Bone marrow (tissue), 2 donors: ENCODE measurements at places on chromosomes 2 and 18.
A peak's percentile ranks its signal among the peaks of the same experiment; 100 is the strongest.

- no peak for DNase-seq
Measured at GRCh38 chr2:37555457-37555856, 116.0 kb downstream of the CDC42EP3 start.

- peak; percentile 14 for DNase-seq
Measured at GRCh38 chr2:171128461-171128860, 32.2 kb downstream of the TLK1 start.

DNA sequence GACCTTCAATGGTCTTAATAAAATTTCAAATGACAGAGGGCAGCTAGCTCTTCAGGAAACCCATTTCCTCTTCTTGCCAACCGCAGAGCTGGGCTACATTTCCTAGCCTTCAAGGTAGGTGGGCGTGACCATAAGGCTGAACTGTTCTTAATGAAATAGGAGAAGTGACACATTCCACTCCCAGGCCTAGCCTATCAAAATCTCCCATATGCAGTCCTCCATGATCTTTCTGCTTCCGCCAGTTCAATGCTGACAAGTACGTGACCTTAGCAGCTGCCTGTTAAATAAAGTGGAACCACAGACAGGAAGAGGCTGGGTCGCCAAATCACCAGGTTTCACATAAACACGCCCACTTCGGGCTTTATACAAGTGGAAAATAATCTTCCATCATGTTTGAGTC, 13.2 kb downstream of the SERPINE2 start:
- no peak for DNase-seq

GRCh38 chr2:216298719-216299495, 73.4 kb downstream of the MARCHF4 start:
- DNase-seq = no peak

DNA sequence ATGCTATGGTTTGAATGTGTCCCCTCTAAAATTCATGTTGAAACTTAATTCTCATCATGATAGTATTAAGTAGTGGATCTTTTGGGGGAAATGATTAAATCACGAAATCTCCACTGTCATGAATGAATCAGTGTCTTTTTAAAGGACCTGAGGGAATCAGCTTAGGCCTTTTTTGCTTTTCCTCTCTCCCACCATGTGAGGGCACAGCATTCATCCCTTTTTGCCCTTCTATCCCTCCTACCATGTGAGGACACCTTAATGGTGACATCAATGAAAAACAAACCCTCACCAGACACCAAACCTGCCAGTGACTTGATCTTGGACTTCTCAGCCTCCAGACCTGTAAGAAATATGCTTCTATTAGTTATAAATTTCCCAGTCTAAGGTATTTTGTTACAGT, 247.1 kb upstream of the UBE2E3 start:
- DNase-seq = no peak

DNA sequence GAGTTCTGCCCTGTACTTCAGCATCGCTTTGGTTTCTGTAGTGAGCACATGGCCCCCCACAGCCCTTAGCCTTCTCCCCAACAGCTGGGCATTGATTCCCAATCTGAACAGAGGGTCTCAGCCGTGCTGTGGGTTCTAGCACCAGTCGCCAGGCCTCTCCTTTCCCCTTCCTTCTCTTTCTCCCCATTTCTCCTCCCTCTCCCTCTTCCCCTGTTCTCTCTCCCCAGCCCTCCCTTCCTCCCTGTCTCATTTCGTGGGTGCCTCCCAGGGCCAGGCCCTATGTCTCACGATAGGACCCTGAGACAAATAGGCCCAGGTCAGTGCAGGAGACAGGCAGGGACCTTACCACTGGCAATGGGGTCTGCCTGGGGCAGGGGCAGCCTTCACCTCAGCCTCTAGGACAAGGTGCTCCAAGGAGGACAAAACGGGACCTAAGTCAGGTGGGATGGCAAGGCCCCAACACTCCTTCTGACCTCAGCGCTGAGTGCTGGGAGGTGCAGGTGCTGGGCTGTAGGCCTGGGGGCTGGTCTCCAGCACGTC, 143.4 kb upstream of the GPC1 start:
- no peak for DNase-seq

- no peak for DNase-seq
Measured at GRCh38 chr18:34493566-34494358, 216.3 kb upstream of the DTNA start.

- no peak for DNase-seq
Measured at GRCh38 chr18:26342646-26343045, 116.4 kb downstream of the TAF4B start.

- DNase-seq = no peak
Measured at GRCh38 chr2:130787841-130788240, 32.5 kb downstream of the AMER3 start.

DNA sequence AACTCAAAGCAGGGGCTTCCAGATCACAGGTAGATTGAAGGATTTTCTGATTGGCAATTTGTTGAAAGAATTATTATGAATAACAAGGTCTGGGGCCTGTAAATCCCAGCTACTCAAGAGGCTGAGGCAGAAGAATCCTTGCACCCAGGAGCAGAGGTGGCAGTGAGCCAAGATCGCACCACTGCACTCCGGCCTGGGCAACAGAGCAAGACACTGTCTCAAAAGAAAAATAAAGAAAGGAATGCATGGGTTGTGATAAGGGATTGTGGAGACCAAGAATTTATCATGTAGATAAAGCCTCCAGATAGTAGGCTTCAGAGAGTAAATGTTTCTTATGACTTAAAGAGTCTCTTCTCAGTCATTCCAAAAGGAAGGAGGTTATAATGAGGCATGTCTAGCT, 35.8 kb upstream of the DYNAP start:
- DNase-seq = no peak

DNA sequence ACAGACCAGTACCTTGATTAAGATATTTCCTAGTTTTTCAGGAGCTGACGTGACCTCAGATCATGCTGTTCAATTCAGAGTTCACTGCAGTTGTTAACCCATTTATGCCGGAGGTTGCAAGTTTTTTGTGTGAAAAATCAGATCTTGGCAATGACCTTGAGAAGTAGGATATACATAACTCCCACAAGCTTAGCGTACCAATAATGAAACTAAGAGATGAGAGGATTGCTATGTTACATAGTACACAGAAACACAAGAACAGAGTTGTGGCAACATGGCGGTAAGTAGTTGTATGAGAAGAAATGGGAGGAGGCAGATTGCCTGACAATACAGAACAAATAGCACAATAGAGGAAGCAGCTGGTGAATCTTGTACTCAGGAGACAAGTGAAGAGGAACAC, 39.1 kb downstream of the PPIG start:
- DNase-seq = no peak

DNA sequence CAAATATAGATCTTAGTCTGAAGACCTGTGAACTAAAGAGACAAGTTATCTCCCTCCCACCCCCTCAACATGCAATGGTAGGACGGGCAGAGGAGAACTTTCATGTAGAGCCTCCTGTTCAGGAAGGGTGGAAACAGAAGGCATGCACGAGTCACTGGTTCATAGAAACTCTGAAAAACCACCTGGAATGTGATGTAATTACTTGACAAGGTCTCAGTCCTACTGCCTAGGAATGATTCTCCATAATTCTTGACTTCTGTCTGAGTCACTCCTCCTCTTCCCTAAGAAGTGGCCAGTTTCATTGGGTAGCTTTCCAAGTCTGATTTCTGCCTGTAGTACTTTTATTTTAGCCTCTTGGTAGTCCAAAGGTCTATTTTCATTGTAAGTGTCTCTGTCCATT, 277.3 kb downstream of the PTPRM start:
- no peak for DNase-seq

DNA sequence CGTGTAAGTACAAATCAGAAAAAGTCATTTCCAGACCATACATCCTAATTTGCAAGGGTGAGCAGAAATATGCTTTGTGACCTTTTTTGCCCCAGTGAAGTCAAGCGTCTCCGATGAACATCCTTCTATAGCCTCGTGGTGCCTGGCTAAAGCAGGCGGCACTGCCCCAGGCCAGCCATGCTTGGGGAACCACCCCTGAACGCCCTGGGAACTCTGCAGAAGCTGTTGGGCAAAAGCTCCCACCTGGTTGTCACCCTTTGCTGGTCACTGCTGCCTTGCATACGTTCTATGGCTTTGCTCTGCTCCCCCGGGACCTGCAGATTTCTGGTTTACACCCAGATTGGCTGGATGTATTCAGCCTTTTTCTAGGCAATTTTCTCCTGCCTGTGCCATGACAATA, 256.4 kb downstream of the SS18 start:
- no peak for DNase-seq

GRCh38 chr2:67922080-67922785, 140.6 kb downstream of the C1D start:
- DNase-seq = no peak

DNA sequence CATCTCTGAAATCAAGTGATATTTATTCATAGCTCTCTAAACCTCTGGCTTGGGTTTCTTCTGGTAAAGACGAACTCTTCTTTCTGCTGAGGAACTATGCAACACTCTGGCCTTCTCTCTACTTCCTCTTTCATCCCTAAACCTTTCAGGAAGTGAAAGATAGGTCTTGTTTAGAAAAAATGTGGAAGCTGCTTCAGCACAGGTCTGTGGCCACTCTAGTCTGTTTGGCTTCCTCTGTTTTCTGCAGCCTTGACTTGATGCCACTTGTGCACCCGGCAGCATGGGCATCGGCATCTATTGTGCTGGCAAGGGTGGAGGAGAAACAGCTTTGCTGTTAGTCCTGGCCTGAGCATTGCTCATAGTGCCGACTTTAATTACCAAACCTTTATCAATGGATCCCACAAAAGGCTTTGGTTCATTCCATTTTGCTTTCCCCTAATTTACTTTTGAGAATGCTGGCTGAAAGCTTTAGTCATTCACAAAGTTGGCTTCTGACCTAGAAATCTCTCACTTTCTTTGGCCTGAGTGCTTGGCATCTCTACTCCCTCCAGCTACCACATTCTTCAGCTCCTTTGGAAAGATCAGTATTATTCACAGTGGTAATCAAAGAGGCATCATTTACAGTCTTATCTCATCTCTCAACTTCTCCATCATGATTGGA, 32.0 kb upstream of the GPR39 start:
- DNase-seq = no peak

- no peak for DNase-seq
Measured at GRCh38 chr2:98157557-98157956, 70.6 kb downstream of the VWA3B start.

GRCh38 chr2:19230626-19231025, 127.8 kb downstream of the OSR1 start:
- no peak for DNase-seq

GRCh38 chr2:191382801-191383200, 137.6 kb downstream of the MYO1B start:
- no peak for DNase-seq

GRCh38 chr2:24409700-24410556, 49.6 kb upstream of the ITSN2 start:
- DNase-seq = no peak
